Activated CD4-positive, alpha-beta T cell treated with anti-CD3 and anti-CD28 coated beads, Interleukin-2, Interleukin-4, amounts not matched to agents 100 ng/mL and 50 ng/mL, durations not matched to agents 16 hours and 8 hours (primary cell): ENCODE measurements at places on chromosomes 5 and 9.

DNA sequence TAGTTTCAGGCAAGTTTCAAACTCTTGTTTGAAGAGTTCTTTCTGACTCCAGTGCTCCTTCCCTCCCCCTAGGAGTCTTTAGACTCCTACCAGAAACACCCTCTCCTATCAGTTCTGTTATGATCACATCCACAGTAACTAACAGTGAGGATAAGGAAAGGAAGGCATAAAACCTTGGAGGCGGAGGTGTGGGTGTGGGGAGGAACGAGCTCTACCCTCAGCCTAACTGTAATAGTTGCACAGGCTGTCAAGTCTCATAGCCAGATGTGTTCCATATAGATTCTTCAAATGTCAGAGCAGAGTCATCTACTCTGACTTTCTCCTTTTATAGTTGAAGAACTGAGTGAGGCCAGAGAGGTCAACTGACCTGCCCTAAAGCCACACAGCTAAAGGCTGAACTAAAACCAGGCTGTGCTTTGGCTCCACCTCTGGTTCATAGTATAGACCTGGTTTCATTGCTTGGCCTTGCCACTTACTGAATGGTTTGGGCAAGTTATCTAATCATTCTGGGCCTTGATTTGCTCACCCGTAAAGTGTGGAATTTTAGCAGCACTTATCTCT, 34.4 kb upstream of the PIK3R1 start:
- no peak for DNase-seq

- DNase-seq: no peak
Observed at GRCh38 chr5:153222936-153223335, 267.5 kb upstream of the GRIA1 start.

DNA sequence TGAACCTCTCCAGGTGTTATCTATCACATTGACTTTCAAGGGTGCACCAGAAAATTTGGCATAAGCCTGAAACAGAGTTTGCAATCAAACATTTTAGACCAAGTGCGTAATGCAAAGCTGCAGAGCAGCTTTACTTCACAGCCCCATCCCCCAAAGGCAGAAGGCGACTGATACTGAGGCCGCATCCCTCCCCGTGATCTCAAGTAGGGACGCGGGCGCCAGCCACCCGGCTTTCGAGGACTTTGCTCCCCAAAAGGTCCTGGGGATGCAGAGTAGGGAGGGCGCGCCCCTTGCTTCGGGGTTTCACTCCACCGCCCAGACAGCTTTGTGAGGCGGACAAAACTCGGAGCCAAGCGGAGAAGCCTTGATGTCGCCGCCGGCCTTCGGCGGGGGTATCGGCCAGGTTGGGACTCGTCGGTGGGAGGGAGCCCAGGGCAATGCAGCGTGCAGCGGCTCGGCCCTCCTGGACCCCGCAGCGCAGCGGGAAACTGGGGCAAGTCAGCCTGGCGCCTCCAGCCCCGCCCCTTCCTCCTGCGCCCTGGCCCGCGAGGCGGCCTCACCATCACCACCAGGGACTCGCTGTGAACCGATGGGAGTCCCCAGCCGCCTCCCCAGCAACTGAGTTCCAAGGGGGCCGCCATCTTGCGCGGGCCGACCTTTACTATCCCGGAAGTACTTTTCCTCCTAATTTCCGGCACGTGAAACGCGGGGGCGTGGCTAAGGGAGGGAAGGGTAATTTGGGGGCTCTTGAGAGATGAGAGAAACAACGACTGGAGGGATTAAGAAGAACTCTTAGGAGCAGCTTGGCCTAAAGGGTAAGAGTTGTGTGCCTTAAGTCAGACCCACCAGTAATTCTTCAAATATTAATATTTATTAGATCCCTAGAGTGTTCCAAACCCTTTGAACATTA, at the start of gene MTX3:
Gene MTX3 (minus strand): TSS at position 665 of the 910 bp plus-strand sequence. CDS start 24 bp downstream, at position 641.
- peak; percentile 93 for DNase-seq

DNA sequence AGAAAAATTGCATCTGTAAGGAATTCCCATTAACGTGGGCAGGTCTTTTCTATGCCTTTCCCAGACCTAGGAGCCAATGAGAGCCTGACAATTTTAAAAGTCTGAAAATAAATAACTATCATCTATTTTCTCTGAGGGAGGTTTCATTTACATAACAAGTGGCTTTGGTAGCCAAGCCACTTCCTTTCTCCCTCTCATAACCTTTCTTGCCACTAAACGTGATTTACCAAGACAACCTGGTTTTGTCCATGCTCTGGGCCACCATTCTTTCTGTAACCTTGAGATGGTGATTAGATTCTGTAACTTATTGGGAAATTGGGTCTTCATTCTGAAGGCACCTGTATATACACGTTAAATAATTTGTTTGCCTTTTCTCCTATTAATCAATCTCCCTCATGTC, 1046.9 kb downstream of the CDH12 start:
- no peak for DNase-seq

DNA sequence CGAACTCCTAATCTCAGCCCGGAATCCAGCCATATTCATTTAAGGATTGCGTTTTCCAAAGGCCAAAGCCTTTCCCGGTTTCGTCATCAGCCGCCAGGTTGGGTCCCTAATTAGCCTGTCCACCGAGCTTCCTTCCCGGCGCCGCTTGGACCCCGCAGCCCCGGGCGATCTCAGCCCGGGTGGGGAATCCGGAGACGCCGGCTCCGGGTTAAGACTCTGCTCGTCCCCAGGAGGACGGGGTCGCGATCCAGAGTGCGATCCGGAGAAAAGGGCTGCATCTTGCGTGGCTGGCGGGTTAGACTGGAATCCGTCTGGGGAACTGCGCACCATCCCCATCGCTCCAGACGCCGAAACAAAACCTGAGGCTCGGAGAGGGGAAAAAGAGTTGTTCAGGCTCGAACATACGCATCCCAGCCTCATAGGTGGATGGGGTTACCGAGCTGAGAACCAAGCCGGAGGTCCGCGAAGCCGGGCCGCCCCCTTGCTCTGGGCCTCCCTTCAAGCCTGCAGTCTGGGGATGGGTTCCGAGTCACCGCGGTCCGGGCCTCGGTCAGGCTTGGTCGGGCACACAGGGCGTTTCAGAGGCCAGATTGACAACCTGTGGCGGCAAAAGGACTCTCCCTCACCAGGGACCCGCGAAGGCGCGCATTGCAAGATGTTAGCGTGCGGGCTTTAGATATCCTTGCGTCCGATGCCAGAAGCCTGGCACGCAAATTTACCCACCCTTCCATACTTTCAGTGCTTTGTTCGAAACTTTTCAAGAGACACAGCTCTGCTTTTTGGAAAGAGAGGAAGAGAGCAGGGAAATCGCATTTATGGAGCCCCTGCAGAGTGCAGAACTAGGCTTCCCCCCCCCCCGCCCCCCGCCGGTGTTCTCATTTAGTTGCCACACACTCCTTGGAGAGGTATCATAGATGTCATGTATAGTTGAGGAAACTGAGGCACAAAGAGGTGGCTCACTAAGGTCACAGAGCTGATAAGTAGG, 7.9 kb downstream of the MSX2 start:
- no peak for DNase-seq

DNA sequence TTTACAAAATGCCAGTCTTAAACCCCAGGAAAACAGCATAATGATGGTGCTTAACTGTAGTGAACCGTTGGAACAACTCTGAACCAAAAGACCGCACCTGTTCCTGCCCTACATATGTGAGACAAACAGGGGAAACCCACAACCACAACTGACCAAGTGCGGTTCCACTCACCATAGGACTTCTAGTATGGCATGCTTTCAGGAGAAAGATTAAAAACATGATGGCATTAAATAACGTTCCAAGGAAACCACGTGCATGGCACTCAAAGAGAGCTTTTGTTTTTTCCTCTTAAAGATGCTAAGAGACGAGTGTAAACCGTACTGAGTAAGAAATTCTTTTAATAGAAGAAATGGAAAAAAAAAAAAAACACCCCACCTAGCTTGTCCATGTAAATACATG, 119.8 kb downstream of the SSBP2 start:
- DNase-seq: peak; percentile 80

DNA sequence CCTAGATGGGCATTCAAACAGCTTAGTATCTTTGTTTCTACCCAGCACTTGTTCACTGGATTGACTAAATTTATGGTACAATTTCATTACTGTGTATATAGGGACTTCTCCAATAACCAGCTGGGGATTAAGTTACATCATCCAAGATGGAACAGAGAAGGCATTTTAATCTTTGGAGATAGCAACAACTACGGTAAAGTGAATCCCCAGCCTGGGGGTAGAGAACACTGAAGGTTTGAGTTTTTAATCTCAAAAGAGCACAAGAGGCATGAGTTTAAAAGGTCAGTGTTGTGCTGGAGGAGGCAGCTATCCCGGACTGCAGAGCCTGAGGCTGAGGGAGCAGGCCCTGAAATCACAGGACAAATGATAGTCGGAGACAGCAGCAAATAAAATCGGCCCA, 28.6 kb downstream of the DDX31 start:
- no peak for DNase-seq

DNA sequence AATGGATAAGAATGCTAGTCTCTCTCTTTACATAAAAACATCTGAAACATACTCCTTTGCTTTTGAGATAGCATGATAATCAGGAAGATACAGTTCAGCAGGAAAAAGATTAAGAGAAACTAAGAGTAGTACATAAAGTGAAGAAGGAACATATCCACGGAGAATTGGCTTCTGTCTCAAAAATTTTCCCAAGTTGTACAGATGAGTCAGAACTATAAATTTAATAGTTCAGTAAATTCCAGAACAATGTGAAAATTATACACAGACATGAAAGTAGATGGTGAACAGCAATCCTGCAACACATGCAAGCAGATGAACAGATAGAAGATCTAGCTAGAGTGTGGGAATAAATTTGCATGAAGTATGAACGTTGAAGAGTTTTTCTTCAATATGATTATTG, 691.4 kb upstream of the RIOK2 start:
- DNase-seq: no peak

- no peak for DNase-seq
Observed at GRCh38 chr9:107862323-107862722, 372.8 kb upstream of the KLF4 start.

- no peak for DNase-seq
Observed at GRCh38 chr5:103247118-103247517, 11.4 kb upstream of the MACIR start.

- no peak for DNase-seq
Observed at GRCh38 chr9:137383784-137384756, 38.9 kb downstream of the EXD3 start.

GRCh38 chr5:2190549-2190948, 307.8 kb upstream of the IRX4 start:
- DNase-seq: no peak

- peak; percentile 36 for DNase-seq
Observed at GRCh38 chr5:159444441-159445082, 114.3 kb upstream of the IL12B start.

GRCh38 chr5:68490406-68490805, 274.9 kb downstream of the PIK3R1 start:
- DNase-seq: no peak

- no peak for DNase-seq
Observed at GRCh38 chr5:144369006-144369405, 198.3 kb downstream of the KCTD16 start.

DNA sequence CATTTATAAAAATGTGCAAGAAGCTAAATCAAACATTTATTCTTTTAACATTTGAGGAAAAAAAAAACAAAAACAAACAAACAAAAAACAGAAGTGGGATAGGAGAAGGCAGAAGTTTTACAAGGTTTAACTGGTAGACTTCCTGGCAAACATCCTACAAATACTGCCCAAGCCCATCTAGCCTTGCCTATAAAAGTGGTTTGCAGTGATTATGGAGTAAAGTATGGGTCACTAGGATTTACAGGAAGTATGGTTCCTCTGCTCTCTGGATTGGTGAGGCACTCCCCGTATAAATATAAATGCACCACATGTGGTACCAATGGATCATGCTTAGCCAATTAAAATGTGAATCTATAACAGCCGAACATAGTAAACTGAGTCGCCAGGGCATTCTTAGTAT, 291.9 kb downstream of the EDIL3 start:
- no peak for DNase-seq

DNA sequence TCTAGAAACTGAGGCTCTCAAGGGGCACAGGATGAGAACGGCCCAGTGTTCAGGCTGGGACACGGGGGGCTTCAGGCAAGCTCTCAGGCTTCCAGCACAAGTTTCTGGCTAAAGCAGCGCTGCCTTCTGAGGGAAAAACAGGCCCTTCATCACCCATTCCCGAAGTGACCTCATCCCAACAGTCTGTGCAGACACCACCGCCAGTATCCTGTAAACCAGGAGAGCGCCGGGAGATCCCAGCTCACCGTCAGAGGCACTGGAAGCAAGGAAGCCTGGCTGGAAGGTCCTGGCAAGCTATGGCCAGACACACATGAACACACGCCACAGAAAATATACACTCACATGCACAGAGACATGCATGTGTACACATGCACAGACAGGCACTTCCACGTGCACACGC, 8.8 kb downstream of the SLC12A7 start:
- no peak for DNase-seq

DNA sequence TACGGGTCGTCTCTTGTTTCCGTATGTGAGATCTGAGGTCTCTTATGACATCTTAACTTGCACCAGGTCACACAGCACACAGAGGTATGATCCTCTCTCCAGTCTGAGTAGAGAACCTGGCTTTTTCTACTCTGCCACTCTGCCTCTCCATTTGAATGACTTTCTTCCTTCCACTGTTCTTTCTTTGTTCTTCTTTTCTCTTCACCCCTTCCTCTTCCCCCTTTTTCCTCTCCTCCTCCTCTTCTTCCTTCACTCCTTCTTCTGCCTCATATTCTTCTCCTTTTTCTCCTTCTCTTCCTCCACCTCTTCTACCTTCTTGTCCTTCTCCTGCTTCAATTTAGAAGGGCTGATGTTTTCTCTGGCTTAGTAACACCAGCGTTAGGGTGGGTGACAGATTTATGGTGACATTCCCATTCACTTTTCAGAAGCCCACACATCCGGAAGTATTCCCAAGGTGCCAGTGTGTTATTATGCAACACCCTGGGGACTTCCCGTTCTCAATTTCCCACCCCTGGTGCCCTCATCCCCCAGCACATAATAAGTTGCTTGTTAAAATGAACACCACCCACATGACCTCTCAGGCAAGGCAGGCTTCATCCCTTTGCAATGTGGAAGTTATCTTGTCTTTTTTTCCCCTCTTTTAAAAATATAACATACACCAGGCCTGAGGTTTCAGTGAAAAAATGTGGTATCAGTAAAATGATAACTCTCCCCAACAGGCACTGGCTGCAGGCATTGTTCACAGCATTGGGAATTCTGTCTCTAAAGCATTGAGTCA, 122.0 kb downstream of the PAPPA start:
- DNase-seq: no peak

- DNase-seq: no peak
Observed at GRCh38 chr9:127805620-127806019, 2.9 kb downstream of the FPGS start.

DNA sequence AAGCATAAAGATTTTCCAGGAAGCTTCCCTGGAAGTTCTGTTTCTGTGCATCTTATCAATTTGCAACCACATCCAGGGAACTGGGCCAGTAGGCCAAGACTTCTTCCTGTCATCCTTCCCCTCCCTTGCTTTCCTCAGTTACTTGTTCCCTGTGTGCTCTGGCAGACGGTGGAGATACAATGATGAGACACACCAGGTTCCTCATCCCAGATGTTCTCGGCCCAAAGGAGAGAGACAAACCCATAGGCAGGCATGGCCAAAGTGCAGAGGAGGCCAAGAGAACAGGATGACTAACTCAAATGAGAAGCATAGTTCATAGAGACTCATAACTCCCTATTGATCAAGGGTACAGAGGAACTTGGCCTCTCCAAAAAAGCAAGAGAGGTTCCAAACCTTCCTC, 652.6 kb downstream of the CCDC171 start:
- no peak for DNase-seq

GRCh38 chr9:119436261-119436660, 67.0 kb upstream of the BRINP1 start:
- DNase-seq: no peak
